Ovary (tissue), 10 donors: ENCODE measurements at places on chromosomes 7 and 10. TPM values are rescaled to one million over a fixed set of nuclear protein-coding genes. Genes with fewer than 3 reads are reported as not detected.
A peak's percentile ranks its signal among the peaks of the same experiment; 100 is the strongest.

- no peaks in the 10 kb centered on the region for H3K36me3 ChIP-seq
- no peak overlapping the region for H3K4me3 ChIP-seq
- H3K27ac ChIP-seq = no peak overlapping the region
- no peak for DNase-seq
These were observed 21.6 kb upstream of the SAR1A start for GRCh38 chr10:70191972-70192305.

GRCh38 chr7:120916538-120916937 is 34.0 kb upstream of the ING3 start:
- H3K27me3 ChIP-seq = no peaks in the 10 kb centered on the region
- H3K36me3 ChIP-seq = no peaks in the 10 kb centered on the region
- no peaks in the 10 kb centered on the region for H3K4me1 ChIP-seq
- no peak overlapping the region for H3K27ac ChIP-seq
- no peak for DNase-seq

DNA sequence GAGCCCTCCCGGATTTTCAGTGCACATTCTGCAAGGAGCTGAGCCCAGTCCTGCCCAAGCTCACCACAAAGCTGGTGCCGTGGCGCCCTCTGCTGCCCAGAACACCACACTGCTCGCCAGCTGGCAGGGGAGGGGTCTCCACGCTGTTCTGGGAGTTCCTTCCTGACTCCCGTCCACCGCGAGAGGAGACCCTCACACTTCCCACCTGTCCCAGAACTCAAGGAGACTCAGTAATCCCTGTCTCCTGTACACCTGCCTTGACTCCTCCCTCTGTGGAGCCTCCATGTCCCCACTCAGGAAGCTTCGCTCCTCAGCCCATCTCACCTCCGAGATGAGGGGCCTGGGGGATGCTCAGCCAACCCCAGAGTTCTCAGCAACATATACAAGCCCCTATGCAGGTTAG is 11.3 kb downstream of the C10orf105 start:
- H3K27ac ChIP-seq = no peak overlapping the region
- peaks cover 6% of the 10 kb centered on the region for H3K4me1 ChIP-seq
- peak; percentile 83 for DNase-seq
- H3K36me3 ChIP-seq = no peaks in the 10 kb centered on the region
- no peaks in the 10 kb centered on the region for H3K27me3 ChIP-seq

- DNase-seq = no peak
- H3K4me1 ChIP-seq = no peaks in the 10 kb centered on the region
These were observed 662.0 kb upstream of the FOXK1 start for GRCh38 chr7:4020086-4020485.

Gene LRRC61
- total RNA-seq = 23.6 TPM

DNA sequence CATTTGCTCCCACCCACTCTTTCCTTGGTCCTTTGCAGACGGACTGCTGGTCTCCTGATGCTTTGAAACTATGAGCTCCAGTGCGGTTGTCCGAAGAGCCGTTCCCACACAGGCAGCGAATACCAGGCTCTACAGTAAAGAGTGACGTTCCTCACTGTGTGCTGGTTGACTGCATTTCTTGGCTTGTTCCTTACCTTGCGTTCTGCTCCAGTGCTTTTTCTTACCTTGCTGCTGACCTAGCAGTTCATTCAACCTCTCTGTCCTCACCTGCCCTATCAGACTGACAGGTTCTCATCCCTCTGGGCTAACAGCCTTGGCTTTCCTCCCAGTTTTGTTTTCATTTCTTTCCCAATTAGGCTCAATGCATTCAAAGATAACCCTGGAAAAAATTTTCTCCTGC is 214.8 kb downstream of the TMEM178B start:
- no peaks in the 10 kb centered on the region for H3K27me3 ChIP-seq
- DNase-seq = no peak
- H3K4me3 ChIP-seq = no peak overlapping the region
- H3K36me3 ChIP-seq = no peaks in the 10 kb centered on the region

DNA sequence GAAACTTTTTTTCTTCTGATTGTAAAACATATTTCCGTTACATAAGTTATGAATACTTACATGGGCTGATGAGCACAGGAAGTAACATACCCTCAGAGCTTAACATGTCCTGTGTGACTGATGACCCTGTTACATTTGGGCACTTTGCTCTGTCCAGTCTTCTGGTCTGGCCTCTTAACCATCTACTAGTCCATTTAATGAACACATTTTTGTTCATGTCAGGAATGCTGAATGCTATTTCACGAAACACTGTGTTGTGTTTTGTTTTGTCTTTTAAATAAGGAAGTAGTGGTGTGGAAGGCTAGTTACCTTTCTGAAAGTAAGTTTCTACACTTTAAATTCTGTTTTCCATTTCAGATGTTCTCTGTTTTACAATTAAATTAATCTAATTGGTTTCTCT is 77.7 kb downstream of the RBM33 start:
- H3K27me3 ChIP-seq = no peaks in the 10 kb centered on the region
- H3K4me3 ChIP-seq = no peak overlapping the region
- H3K36me3 ChIP-seq = no peaks in the 10 kb centered on the region
- no peaks in the 10 kb centered on the region for H3K4me1 ChIP-seq

Gene HOXA6
- total RNA-seq = 0.34 TPM

Gene PDK4
- total RNA-seq = 201 TPM

DNA sequence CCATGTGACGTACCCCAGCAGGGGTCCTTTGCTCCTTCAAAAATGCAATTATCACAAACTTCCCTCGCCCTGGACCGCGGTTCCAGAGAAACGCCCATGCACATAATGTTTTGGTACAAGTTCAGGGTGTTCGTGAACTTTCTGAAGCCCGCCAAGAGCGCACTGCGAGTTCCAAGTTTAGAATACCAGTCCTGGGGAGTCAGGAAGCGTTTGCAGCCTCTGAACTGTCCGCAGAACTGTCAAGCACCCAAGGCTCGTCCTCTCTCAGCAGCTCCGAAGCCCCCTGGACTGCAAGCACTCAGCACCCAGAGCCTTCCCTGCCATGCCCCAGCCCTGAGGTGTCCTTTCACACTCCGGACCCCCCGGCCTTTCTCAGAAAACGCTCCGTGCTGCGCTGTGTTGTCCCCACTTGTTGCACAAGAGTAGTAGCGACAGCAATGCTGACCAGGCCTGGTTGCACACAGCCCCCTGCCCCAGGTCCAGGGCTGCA is 30.3 kb downstream of the CALML3 start:
- peaks cover 18% of the 10 kb centered on the region for H3K4me1 ChIP-seq
- no peaks in the 10 kb centered on the region for H3K27me3 ChIP-seq
- no peak for DNase-seq
- no peak overlapping the region for H3K4me3 ChIP-seq
- H3K27ac ChIP-seq = no peak overlapping the region

Gene OPN1SW
- total RNA-seq = not detected

- no peak overlapping the region for H3K4me3 ChIP-seq
- peak; percentile 64 for DNase-seq
- H3K36me3 ChIP-seq = no peaks in the 10 kb centered on the region
- H3K27ac ChIP-seq = peak overlapping the region; percentile 52
These were observed 44.9 kb downstream of the AKR1B15 start for GRCh38 chr7:134593530-134594392.

Gene ACBD7
- total RNA-seq = 0.25 TPM

DNA sequence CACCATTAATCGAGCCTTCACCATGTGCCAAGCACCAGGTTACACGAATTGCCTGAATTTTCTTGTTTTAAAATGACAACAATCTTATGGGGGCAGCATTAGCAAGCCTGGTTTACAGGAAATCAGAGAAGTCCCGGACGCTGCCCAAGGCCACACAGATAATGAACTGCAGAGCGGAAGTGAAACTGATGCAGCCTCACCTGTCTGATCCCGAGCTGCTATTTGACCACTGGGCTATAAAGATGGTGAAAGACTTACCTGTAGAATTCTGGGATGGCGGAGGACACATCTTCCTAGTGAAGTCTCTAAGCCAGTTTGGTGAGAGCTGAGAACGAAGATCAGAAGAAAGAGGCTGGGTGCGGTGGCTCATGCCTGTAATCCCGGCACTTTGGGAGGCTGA is 21.7 kb upstream of the GALNTL5 start:
- H3K36me3 ChIP-seq = no peaks in the 10 kb centered on the region
- no peak overlapping the region for H3K27ac ChIP-seq
- H3K4me3 ChIP-seq = no peak overlapping the region
- no peak for DNase-seq
- no peaks in the 10 kb centered on the region for H3K27me3 ChIP-seq
- no peaks in the 10 kb centered on the region for H3K4me1 ChIP-seq

- H3K27me3 ChIP-seq = no peaks in the 10 kb centered on the region
- H3K27ac ChIP-seq = no peak overlapping the region
- no peak for DNase-seq
These were observed 47.2 kb downstream of the NEURL1 start for GRCh38 chr10:103540722-103541121.

Gene SPAG6
- total RNA-seq = not detected

- no peaks in the 10 kb centered on the region for H3K4me1 ChIP-seq
- H3K27ac ChIP-seq = no peak overlapping the region
- H3K27me3 ChIP-seq = no peaks in the 10 kb centered on the region
- H3K4me3 ChIP-seq = no peak overlapping the region
- no peaks in the 10 kb centered on the region for H3K36me3 ChIP-seq
These were observed 158.2 kb downstream of the ADARB2 start for GRCh38 chr10:1579141-1579491.
